ENCODE measurements at places on chromosomes 4 and X. TPM values are rescaled to one million over a fixed set of nuclear protein-coding genes. Genes with fewer than 3 reads are reported as not detected.

WDFY3 gene
- 116 TPM for total RNA-seq

GNPDA2 gene
- 10.2 TPM for total RNA-seq

KLF8 gene
- 12.0 TPM for total RNA-seq

MTNR1A gene
- not detected for total RNA-seq
